ENCODE measurements at places on chromosomes 5 and 9. TPM values are rescaled to one million over a fixed set of nuclear protein-coding genes. Genes with fewer than 3 reads are reported as not detected.

PCDHB13 gene
- total RNA-seq: 0.05 TPM

MPDZ gene
- total RNA-seq: 12.3 TPM

IRX2 gene
- 2.1 TPM for total RNA-seq

GZMA gene
- not detected for total RNA-seq

NOXA1 gene
- total RNA-seq: 1.5 TPM

TAF1L gene
- not detected for total RNA-seq
